Activated T-cell treated with anti-CD3 and anti-CD28 coated beads for 48 hours (primary cell): ENCODE measurements at places on chromosomes 7 and 10.

DNA sequence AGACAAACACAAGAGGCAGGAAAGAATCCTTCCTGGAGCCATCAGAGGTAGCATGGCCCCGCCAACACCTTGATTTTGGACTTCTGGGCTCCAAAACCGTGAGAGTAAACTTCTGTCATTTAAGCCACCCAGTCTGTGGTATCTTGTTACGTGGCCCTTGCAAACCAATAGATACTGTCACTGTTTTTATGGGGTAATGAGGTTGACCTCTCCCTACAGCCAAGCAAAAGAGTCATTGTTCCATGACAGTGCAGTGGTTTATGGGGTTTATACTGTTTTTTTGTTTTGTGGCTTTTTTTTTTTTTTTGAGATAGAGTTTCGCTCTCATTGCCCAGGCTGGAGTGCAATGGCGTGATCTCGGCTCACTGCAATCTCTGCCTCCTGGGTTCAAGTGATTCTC, 32.8 kb downstream of the KIAA1549 start:
- DNase-seq = no peak

GRCh38 chr10:94571081-94571480, 25.5 kb downstream of the HELLS start:
- no peak for DNase-seq

DNA sequence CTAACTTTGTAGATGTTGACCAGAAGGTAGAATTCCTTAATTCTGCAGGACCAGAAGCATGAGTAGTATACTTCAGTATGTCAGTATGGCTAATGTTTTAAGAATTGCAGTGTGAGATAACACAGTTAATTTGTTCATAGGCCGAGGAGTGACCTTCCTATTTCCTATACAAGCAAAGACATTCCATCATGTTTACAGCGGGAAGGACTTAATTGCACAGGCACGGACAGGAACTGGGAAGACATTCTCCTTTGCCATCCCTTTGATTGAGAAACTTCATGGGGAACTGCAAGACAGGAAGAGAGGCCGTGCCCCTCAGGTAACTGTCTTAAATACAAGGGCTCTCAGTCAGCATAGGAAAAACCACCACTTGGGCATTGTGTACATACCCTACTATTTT, 7.2 kb downstream of the DDX21 start:
- DNase-seq = no peak

GRCh38 chr10:98391065-98391464, 23.9 kb downstream of the PYROXD2 start:
- DNase-seq = no peak

- no peak for DNase-seq
Measured at GRCh38 chr7:110766864-110767263, 324.1 kb upstream of the LRRN3 start.

GRCh38 chr10:102727037-102727818, 12.8 kb downstream of the SFXN2 start:
- DNase-seq = no peak
